Activated CD4-positive, alpha-beta T cell treated with anti-CD3 and anti-CD28 coated beads, Interleukin-2, amount 10 ng/mL, durations not matched to agents 7 days and 5 days (primary cell): ENCODE measurements at places on chromosomes 13 and 19.
A peak's percentile ranks its signal among the peaks of the same experiment; 100 is the strongest.

DNA sequence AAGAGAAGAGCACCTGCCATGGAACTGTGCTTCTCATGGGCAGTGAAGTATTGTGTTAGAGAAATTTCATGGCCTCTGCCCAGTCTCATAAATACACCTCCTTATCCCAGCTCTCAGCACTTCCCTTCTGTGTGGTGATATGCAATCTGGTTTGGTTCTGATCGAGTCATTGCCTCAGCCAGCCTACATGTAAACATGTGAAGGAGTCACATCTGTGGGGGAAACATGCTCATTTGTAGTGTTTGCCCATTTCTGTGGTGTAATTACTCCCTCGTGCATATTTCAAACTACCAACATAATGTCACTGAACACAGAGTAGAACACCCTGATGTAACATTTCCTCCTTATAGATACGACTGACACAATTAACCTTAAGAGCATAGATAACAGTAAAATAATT is 183.0 kb downstream of the DCT start:
- no peak for DNase-seq

DNA sequence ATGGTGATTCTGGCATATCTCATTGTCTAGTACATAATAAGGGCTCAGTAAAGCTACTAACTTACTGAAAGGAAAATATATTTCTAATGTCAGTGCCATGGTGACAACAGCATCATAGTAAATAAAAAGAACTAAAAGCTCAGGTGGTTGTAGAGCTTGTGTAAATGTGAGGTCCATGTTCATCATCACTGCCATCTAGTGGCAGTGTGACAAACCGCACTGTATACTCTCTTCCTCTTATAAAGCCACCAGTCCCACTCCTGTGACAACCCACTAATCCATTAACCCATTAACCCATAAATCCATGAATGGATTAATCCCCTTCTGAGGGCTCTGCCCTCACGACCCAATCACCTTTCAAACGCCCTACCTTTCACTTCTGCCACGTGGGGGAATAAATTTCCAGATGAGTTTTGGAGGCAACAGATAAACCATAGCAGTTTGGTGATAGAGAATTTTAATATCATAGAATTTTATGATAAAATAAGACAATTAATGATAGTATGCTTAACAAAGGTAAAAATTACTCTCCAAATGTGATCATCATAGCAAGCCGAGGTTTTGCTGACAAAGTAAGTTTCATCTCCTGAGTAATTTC is 160.4 kb upstream of the SGCG start:
- DNase-seq, result peak; percentile 41

DNA sequence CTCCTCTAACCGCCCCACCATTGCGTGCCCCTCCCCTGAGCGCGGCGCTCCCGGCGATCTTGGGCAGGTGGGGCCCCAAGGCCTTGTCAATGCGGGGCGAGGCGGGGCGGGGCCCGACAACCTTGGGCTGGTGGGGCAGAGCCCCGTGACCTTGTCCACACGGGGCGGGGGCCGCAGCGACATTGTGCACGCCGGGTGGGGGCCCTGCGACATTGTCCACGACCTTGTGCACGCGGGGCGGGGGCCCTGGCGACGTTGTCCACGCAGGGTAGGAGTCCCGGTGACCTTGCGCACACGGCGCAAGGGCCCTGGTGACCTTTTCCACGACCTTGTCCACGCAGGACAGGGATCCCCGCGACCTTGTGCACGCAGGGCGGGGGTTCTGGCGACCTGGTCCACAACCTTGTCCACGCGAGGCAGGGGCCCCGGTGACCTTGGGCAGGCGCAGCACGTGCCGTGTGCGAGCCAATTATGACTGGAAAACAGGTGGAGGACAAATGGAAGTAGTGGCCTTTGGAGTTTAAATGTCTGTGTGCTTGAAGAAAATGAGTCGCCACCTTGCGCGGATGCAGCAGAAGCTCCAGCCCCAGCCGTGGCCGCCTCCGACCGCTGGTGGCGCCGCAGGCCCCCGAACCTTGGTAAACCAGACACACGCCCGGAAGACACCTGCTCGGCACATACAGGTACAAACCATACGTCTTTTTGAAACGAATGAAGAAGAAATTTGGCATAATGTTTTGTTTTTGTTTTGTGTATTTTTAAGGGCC is 62.6 kb downstream of the LATS2 start:
- DNase-seq, result no peak

DNA sequence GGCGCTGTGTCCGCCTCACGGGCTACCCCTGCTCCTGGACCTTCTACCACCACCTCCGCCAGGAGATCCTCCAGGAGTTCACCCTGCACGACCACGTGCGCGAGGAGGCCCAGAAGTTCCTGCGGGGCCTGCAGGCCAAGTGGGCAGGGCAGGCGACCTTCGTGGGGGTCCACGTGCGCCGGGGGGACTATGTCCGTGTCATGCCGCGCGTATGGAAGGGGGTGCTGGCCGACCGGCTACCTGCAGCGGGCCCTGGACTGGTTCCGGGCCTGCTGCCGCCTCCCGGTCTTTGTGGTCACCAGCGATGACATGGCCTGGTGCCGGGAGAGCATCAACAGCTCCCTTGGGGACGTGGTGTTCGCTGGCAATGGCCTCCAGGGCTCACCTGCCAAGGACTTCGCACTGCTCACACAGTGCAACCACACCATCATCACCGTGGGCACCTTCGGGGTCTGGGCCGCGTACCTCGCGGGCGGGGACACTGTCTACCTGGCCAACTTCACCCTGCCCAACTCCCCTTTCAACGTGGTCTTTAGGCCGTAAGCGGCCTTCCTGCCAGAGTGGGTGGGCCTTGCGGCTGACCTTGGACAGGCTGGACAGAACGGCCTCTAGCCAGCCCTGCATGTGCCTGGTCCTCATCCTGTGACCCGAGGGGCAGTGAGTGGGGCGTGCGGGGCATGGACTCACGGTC is 7.8 kb upstream of the NTN5 start:
- no peak for DNase-seq

DNA sequence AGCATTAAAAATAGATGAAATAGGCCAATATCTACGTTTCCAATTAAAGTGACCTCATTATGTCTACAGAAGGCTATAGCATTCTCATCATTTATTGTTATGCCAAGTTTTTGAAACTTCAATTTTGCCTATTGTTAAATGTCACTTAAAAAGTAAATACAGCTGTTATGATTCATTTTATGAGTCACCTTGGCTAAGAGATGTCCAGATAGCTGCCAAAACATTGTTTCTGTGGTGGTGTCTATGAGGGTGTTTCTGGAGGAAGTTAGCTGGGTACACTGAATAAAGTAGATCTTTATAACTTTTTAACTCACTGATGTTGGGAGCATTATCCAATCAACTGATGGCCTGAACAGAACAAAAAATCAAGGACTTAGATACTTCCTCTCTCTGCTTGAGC is 1209.7 kb upstream of the PCDH9 start:
- no peak for DNase-seq

GRCh38 chr19:1355568-1356507 is 27.9 kb upstream of the NDUFS7 start:
- peak; percentile 12 for DNase-seq

DNA sequence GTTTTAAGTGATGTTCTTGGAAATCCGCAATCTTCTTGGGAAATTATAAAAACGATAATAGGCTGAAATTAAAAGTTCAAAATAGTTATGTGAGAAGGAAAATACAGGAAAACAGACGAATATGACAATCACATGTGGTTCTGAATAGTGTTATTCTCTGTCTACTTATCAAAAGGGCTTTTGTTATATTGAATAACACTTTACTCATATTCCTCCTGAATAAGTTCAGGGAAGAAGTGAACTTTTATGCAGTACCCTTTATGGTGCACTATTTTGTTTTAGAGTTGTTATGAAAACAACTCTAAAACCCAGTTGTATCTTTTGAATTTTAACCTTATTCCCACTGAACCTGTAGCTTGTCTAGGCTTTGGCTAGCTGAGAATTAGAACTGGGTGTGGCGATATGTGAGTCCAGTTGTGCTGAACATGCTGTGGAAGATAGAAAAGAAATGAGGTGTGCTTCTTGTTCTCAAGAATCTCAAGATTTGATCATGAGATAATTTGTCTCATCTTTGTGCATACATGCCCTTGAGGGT is 384.4 kb downstream of the LMO7 start:
- no peak for DNase-seq

DNA sequence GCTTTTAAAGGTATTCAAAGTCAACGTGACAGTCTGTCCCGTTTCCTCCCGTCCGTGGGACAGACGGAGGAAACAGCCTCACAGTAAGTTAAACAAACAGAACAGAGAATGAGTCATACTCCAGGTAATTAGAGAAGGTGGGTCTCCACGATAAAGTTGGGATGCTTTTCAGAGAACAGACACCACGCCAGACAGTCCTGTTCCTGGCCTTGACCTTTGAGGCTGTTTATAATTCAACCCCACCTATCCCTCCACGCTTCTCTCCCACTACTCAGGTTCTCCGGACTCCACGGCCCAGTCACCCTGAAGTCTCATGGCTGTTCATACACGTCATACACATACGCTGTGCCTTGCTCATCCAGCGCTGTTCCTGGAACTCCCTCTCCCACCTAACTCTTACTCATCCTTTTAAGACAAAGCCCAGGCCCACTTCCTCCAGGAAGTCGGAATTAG is 42.5 kb downstream of the ARHGEF18 start:
- DNase-seq, result no peak

DNA sequence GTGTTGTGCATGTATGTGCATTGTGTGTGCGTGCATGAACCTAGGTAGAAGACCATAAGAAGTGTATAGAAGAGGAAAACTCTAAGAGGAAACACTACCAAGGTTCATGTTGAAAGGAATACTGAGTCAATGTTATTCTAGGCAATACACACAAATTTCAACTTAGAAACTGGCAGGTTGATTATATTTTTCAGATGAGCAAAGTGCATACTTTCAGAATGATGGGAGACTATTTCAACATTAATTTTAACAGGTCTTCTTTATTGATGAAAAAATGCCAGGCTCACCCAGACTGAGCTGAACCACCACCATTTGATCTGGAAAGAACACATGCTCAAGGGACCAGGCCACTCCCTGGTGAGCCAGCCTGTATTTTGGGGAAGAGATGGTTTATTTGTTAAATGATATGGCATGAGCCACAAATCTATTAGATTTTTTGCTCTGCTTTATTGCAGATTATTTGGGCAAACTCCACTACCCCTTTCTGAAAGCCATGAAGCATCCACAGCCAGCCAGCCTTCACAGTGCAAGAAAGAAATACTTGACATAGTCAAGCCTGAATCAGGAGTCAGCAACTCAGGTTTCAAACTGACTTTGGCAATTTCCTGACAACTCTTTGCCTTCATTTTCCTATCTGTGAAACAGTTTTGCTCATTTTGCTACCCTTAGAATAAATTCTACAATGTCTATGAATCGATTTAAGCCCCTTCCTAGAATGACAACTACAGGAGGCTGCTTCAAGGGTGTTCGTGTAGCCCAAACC is 368.9 kb downstream of the COG6 start:
- DNase-seq, result no peak

DNA sequence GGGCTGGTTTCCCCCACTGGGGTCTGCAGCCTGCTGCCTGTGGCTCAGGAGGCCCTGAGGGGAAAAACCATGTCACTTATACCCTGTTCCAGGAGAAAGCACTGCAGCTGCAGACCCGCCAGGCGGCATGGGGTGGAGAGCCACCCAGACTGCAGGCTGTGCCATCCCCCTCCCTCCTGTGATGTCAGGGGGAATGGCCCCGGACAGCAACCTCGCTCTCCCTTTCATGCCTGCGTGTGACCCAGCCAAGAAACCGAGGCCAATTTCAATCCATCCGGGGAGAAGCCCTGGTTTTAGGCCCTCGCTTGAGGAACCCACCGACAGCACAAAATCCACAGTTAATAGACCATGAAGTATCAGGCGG is 37.2 kb upstream of the MATK start:
- no peak for DNase-seq

GRCh38 chr19:2974342-2975041 is 2.9 kb upstream of the TLE6 start:
- no peak for DNase-seq
